CD4-positive, CD25-positive, alpha-beta regulatory T cell (primary cell): ENCODE measurements at places on chromosomes 16 and 17. TPM values are rescaled to one million over a fixed set of nuclear protein-coding genes. Genes with fewer than 3 reads are reported as not detected.
A peak's percentile ranks its signal among the peaks of the same experiment; 100 is the strongest.

The LPO gene
- not detected for polyA plus RNA-seq

GRCh38 chr16:88634141-88634993 lies 4.0 kb upstream of the IL17C start:
- H3K27me3 ChIP-seq: no peaks in the 10 kb centered on the region
- H3K4me3 ChIP-seq: no peak overlapping the region

The HOXB7 gene
- polyA plus RNA-seq: 1.8 TPM

DNA sequence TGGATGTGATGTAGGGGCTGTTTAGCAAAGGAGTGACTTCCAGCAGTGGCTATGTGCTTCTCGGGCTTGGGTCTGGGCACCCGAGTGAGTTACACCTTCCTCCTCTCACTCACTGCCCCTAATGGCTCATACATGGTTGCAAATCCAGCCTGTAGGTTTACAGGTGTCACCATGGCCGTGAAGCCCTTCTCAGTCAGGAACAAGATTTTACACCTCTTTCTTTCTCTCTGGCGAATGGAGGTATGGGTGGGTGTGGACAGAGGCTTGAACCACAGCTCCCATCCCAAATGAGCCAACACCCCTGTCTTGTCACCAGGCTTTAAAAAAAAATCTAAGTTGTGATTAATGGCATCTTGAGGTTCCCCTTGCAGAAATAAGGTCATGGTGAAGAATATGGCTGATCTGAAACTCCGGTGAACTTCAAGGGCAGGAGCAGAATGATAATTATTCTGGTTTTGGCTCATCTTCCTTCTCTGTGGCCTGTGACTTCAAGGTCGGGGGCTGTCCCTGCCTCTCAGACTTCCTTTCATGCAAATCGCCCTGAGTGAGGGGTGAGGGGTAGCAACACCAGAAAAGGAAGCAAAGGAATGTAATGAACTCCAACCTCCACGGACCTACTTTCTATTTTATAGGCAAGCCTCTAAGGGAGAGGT lies 331.2 kb downstream of the MAF start:
- H3K27ac ChIP-seq: peak overlapping the region; percentile 59
- no peaks in the 10 kb centered on the region for H3K27me3 ChIP-seq
- no peaks in the 10 kb centered on the region for H3K36me3 ChIP-seq
- H3K4me3 ChIP-seq: peak overlapping the region; percentile 7
- H3K4me1 ChIP-seq: peaks cover 59% of the 10 kb centered on the region

The HBQ1 gene
- polyA plus RNA-seq: not detected

DNA sequence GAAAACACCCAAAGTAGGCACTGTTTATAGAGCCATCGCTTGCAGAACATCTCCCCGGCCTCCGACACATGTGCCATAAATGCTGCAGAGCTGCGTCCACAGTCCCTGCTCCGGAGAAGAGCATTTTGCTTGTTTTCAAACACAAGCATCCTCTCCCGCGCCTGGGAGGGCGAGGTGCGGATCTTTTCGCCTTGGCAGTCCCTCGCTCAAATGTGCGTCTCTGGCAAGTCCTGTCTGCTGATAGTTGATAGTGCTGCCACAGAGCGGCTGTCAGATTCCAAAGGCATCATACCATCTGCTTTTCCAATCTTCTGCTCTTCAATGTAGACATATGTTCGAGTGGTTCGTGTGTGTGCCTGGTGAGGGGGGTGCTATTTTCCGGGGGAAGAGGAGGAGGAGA lies 603.7 kb downstream of the MAF start:
- H3K36me3 ChIP-seq: no peaks in the 10 kb centered on the region
- H3K4me3 ChIP-seq: no peak overlapping the region
- H3K27ac ChIP-seq: no peak overlapping the region
- DNase-seq: no peak
- H3K27me3 ChIP-seq: no peaks in the 10 kb centered on the region
- no peaks in the 10 kb centered on the region for H3K4me1 ChIP-seq

The MYH1 gene
- not detected for polyA plus RNA-seq

GRCh38 chr17:57419940-57420550 lies 163.7 kb downstream of the MSI2 start:
- H3K27ac ChIP-seq: no peak overlapping the region
- no peak overlapping the region for H3K4me3 ChIP-seq
- no peak for DNase-seq
- H3K27me3 ChIP-seq: no peaks in the 10 kb centered on the region
- H3K4me1 ChIP-seq: peaks cover 15% of the 10 kb centered on the region
- peaks cover 8% of the 10 kb centered on the region for H3K36me3 ChIP-seq

The CNTD1 gene
- 0.28 TPM for polyA plus RNA-seq

DNA sequence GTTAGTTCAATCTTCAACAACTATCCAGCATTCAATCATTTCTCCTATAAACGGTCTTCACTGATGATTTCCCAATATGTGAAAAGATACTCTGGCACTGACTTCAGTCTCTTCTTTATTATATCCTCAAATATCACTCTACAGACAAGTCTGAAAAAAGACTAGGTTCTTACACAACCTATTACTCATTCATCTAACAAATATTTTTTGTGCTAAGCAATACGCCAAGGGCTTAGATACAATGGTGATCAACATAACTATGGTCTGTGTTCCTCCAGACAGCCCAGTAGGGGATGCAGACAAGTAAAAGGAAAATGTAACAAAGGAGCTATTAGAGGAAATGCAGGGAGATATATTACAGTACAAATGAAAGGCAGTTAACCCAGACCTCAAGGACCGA lies 63.9 kb downstream of the MYO1D start:
- DNase-seq: no peak
- H3K4me1 ChIP-seq: no peaks in the 10 kb centered on the region
- H3K36me3 ChIP-seq: no peaks in the 10 kb centered on the region
- H3K27ac ChIP-seq: no peak overlapping the region
- no peaks in the 10 kb centered on the region for H3K27me3 ChIP-seq
- no peak overlapping the region for H3K4me3 ChIP-seq
